Activated T-helper 1 cell treated with anti-CD3 and anti-CD28 coated beads, Interleukin-2, amount 50 U/mL, for 16 hours (primary cell): ENCODE measurements at places on chromosomes 5 and 9.

DNA sequence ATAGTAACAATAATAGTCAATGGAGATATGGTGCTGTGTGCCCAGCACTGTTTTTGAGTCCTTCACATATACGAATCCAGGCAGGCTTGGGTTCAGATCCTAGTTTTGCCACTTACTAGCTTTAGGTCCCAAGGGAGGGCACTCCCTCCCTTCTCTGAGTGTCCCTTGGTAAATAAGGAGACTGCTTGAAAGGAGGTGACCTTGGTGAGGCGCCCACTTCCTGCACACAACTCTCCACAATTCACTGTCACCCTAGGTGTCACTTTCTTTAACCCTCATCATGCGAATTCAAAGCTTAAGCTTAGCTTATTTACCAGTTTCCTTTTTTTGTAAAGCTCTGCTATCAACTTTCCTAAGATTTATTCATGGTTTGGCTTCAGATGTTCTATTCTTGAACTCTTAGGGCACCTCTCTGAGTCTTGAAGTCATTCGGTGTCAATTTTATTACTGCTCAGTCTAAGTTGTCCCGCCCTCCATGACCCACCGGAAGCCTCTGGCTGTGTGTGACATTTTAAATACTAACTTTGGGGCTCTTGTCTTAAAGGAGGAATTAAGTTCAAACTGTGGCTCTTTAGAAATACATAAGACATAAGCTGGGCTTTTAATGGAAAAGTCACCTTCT lies 170.7 kb upstream of the ZNF618 start:
- no peak for DNase-seq

DNA sequence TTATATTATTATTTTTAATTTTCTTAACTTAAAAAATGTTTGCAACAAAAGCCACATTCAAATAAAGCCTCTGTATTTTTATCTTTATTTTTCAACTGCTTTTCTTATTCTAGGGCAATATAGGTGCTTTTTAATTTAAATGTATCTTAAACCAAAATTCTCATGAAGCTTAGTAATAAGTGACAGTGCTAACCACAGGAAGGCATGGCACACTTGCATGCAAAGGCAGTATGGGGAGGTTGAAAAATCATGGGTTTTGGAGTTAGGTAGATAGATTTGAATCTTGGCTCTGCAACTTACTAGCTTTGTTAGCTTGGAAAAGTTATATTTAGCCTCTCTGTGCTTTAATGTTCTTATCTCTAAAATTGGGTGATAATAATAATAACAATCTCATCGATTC lies 458.0 kb downstream of the DMAC1 start:
- no peak for DNase-seq

DNA sequence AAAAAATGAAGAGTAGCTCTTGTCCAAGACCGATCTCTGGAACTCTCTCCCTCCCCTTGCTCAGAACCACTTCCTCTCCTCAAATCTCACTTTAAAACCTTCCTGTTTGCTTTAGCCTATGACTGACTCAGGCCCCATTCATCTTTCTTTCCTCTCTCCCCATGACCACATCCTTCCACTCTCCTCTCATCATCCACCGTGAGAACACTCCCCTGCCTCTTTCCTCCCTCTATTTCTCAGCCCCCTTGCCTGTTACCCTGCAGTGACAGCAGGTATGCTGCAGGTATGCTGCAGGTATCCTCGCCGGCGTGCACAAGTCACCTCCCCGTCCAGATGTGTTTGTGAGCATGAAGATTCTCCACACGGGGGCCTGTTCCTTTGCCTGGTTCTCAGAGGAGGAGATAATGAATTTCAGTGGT lies 505.3 kb downstream of the CCDC171 start:
- DNase-seq = no peak

GRCh38 chr5:9440517-9440916 lies 105.4 kb downstream of the SEMA5A start:
- DNase-seq = no peak

GRCh38 chr9:14923701-14924100 lies 13.5 kb upstream of the FREM1 start:
- DNase-seq = no peak

DNA sequence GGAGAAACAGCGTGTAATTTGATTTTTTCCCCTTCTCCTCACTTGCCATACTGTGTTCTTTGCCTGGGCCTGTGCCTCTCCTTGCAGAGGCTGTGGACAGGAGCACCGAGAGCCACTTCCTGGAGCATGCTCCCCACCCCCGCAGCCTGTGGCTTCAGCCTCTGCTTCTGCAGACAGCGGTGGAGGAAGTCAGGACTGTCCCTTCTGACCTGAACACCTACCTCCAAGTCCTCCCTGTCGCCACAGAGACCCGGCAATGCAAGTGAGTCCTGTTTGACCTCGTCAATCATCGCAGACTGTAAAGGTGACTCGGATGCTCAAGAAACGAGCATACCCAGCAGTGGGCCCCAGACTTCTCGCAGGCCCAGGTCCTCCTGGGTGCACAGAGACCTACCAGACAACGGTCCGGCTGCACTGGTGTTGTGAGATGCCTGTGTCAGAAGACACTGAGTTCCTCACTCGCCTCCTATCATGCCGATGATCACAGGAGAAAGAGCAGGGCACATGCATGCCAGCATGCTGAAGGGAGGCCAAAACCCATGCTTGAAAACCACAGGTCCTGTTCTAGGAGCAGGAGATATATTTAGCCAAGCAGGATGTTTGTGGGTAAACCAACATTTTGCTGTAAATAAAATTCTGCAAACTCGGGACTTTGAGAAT lies 198.8 kb downstream of the AUH start:
- DNase-seq = no peak

GRCh38 chr9:83511051-83511450 lies 27.1 kb downstream of the FRMD3 start:
- DNase-seq = no peak

DNA sequence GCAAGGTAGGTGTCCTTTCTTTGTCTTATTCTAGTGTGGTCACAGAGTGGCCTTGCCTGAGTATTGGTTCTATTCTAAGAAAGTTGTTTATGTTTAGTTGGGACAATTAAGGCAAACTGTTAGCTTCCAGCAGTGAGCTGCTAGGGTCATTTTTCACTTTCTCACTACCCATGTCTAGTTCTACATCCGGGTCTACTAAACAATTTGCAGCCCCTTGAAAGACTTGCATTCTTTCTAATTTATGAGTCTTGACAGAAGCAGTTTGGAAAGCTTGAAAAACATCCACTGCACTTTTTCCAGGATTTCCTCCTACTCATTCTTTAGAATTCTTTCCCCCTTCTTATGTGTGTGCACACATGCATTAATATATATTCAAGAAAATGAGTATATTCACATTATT lies 892.2 kb upstream of the ACO1 start:
- no peak for DNase-seq

DNA sequence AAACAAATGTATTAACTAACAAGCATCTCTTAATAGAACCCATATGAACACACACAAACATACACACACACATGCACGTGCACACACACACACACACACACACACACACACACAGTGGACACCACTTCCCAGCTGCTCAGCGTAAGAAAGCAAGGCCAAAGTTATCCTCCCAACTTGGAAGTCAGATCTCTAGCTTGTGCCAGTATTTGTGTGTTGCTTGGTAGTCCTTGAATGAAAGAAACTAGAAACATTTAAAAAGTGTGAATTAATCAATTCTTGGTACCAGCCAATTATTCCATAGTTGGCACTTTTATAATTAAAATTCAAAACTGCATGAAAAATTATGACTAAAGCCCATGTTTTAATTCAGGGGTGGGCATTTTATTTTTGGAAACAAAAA lies 178.1 kb downstream of the TMEM161B start:
- no peak for DNase-seq

DNA sequence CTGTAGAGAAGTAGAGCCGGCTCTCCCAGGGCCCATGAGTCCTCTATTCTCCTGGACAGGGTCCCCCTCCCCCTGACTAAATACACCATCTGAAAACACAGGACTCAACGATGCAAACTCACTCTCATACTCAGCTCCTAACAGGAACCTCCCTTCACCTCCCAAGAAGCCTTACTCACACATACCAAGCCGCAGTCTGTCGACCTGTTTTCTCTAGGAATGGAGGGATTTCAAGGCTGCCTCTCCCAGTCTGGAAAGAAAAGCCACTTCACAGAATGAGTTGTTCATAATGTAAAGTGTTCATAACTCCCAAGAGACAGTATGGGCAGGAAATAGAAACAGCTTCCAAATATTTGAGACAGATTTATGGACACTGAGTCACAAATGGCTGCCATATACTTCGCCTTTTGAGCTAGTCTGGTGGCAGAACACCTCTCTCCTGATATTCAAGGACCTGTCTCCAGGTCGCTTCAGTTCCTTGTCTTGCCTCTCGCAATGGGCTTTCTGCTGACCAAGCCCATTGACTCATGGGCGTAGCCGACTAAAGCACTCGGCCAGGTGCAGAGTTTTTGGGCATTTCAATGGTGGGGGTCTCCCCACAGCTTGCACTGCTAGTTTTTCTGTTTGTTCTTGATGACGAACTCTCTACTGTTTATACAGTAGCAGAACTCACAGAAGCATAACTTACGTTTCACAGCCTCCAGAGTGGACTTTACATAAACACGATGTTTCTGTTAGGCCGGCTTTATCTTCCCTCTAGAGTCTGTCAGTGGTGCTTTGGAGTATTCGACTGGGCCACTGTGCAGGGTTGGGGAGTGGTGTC lies 25.0 kb upstream of the IL17B start:
- DNase-seq = no peak

GRCh38 chr5:172336264-172336663 lies 52.7 kb upstream of the UBTD2 start:
- no peak for DNase-seq

DNA sequence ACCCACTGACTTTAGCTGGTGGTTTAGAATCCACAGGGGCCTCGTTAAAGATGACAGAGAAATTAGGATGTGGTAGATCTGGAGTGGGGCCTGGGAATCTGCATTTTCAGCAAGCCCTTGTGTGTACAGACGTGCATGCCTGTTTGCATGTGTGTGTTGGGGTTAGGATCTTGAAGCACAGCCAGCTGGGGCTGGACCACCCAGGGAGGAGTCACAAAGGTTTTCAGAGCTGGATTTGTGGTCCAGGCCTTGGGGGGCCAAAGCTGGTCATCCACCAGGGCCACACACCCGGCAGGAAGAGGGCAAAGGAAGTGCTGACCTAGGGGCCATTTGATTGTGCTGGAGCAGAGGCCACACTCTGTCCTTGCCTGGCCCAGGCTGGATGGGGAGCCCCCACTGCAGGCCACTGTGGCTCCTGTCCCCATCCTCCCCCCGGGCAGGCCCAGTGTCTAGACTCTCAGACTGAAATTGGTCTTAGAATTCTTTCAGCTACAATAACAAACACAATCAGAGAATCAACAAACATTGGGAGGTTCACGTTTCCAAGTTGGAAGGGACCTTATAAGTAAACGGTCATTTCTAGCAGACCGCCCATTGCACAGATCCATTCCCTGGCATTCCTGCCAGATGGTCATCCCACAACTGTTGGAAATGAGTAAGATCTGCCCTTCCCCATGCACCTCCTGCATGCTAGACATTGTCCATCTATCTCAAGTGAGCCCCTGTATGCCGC lies 10.3 kb downstream of the CDX1 start:
- no peak for DNase-seq

DNA sequence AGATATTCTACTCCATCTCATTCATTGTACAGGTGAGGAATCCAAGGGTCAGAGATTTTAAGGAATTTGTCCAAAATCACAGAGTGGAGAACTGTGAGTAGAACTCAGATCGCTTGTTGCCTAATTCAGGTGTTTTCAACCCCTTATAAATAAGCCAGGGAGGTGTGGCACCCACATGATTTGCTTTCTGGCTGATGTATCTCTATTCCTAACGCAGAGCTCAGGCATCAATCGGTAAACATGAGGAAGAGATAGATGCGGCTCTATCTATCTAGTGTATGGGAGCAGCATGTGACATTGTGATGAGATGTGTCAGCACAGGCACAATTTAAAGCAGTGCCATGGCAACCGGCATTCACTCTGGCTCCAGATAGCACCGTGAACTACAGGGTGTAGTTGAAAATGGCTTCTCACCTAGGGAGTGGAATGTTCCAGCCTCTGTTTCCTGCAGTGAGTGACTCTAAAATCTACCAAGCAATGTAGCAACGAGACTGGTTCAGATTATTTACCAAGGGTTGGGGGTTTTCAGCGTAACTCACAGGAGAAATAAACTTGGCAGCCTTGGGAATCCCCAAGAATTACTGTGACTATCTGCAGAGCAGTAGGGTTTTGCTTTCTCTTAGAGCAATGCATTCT lies 53.4 kb upstream of the SUB1 start:
- no peak for DNase-seq

DNA sequence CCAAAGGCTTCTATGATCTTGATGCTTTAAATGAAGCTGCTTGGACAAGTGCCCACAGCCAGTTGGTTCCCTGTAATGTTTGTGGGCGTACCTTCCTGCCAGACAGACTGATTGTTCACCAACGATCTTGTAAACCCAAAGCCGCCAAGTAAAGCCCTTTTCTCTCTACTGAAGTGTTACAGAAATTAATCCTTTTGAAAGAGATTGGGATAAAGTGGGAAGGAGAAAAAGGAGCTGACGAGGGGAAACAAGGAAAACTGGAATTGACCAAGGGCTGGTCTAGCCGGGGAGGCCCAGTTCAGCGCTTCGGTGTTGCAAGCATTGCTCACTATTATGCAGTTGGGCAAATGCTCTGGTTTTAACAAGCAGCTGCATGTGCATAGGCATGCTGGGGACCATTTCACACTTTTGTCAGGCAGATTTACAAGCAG lies 53.2 kb downstream of the ZNF474 start:
- no peak for DNase-seq

- no peak for DNase-seq
These were observed 57.2 kb downstream of the MLANA start for GRCh38 chr9:5947912-5948311.

- DNase-seq = no peak
These were observed 1.0 kb upstream of the DAB2IP start for GRCh38 chr9:121650217-121651007.

DNA sequence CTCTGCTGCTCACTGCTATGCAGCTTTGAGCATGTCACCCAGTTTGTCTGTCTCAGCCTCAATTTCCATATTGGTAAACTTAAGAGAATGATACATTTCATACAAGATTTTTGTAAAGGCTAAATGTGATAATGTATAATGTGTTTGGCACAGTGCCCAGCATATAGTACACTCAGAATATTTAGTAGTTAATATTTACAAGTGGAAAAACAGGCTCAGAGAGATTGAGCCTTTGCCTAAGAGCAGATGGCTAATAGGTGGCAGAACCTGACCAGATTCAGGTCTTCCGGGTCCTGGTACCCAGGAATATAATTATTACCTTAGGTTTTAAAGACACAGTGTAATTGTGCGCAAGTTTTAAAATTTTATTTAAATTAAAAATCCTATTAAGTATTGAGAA lies 46.8 kb upstream of the KIAA1958 start:
- no peak for DNase-seq

DNA sequence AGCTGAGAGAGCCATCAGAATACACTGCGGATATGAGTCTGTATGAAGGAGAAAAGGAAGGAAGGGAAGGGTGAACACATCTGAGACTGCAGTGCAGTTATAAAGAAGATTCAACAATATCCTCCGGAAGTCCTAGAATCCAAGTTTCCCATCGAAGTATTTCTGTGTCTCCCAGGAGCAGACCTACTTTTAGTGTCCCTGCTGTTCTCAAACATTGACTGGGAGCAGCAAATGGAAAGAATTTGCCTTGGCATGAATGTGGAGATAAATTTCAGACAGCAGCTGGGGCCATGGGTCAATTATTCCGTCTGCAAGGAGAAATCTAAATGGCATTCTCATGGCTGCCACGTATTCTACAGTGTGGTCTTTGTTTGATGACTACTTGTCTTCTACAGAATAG lies 478.1 kb upstream of the SMC2 start:
- no peak for DNase-seq

GRCh38 chr9:92770360-92770995 lies 5.8 kb upstream of the BICD2 start:
- DNase-seq = no peak

- no peak for DNase-seq
These were observed 441.5 kb upstream of the CDH9 start for GRCh38 chr5:27479859-27480258.
